NCI-H187 treated with DMSO at 0.1 percent for 48 hours (cell line): ENCODE measurements at places on chromosomes 2 and 18.

DNA sequence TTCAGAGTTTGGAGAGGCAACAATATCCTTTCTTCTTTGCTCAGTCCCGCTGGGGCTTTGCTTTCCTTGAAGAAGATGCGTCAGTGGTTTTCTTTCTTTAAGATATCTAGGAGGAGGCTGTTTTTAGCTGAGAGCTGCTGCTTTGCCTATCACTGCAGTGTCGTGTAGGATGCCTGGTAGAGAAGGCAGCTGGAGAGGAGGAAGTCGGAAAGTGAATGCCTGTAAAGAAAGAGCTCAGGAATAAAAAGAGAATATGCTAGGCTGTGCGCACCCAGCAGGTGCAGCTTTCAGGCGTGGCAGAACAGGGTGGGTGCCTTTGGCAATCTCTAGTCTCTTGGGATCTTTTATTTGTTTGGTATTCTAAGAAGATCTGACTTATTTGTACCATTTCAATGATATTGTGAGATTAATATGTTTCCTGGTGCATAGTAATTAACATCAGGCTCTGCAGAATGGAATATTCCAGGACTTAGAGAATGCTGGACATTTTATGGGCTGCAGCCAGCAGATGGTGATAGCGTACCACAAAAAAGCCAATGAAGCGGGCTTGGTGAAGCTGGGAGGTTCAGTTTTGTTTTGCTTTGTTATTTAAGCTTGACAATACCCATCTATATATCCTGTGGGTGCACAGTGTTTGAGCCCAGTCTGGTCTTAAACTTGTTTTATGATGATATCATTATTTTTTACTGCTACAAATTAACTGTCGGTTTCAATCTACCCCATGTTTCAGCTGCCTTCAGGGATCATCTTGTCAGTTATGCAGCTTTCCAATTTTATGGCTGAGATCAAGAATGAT lies 34.9 kb downstream of the CAVIN2 start:
- DNase-seq, result no peak

GRCh38 chr2:108553209-108553919 lies 19.1 kb downstream of the LIMS1 start:
- DNase-seq, result no peak

- no peak for DNase-seq
These were observed 192.8 kb downstream of the PTGR3 start for GRCh38 chr18:75016025-75016717.

DNA sequence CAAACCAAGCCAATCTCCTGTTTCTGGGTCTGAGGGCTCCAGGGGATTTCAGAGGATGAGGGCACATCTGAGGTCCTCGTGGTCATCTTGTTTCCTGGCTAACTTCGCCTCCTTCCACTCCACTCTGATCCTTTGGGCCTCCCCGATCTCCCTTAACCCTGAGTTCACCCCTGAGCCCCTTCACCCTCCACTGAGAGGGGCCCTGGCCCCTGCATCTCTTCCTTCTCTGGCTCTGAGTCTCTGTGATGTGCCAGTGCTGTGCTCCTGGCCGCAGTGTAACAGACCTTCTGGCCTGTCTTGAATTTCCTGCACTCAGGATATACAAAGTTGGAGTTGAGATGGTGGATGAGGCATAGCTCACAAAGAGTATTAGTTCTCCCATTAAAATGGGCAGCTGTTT lies 84.7 kb upstream of the BOD1L2 start:
- DNase-seq, result no peak

DNA sequence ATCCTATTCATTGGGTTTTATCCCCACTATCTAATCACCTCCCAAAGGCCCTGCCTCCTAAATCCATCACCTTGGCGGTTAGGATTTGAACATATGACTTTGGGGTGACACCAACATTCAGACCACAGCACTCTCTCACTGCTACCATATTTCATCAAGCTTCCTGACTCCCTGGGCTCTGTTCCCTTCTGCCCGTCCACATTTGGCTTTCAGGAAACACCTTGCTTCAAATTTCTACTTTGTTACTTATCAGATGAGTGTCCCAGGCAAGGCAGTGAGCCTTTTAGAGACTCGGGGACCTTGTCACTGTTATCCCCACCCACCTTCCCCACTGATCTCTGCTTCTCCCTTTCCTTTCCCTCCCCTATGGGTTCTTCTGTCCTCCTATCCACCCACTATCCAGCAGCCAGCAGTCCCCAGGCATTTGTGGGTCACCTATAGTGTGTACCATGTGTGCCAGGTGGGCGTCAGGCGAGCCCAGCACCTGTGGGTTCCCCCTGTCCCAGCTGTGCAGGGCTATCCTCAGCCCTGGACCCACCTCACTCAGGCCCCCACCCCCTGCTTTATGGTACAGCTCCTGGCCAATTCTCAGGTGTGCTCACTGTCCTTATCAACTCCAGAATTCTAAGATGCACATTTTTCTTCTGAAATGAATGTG lies 230.9 kb downstream of the LOXHD1 start:
- DNase-seq, result no peak

DNA sequence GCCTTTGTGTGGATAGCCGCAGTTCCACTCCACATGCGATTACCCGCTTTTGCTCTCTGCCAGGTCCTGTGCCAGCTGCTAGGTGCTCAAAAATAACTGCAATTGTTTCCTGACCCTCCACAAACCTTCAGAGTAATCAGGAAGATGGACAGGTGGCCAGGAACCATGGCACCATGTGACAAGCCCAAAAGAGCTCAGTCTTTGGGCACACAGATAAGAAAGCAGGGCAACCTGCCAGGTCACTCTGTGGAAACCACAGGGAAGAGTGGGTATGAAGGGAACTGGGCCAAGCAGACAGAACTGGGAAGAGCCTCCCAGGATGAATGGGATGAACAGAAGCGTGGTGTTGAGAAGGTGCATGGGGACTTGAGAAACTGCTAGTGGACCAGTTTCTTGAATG lies 79.4 kb upstream of the AGAP1 start:
- no peak for DNase-seq
